ENCODE measurements at places on chromosomes 3 and 15.

DNA sequence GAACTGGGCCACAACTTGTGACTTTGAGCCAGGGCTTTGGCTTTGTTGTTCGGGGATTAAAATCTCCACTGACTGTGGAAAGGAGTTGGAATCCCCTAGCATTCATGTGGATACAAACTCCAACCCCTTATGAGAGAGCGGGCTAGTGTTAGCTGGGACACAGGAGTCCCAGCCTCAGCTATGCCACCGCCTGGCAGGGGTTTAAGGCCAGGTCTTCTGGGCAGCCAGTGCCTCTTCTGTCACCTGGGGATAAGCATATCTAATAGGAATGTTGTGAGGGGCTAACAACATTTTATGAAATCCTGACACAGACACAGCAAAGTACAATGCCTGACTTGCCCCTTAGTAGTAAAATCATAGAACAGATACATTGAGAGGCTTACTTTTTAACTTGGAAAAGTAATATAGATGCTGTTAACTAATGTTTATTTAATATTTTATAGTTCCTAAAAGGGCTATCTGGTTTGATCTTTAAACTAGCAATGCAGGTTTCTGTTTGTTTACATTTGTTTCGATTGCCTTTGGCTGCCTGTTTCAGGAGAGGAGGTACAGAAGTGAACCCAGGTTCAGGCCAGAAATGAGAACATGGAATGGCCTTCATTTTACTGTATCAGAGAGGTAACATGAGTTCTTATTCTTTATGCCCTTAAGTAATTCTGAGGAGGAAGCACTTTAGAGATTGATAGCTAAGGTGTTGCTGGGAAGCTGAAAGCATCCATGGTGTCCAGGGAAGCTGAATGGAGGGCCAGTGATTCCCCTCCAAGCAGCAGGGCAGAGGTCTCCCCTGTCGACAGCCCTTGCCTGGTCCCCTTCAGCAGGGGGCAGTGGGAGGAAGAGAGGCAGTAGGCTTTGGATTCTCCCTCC lies 8.7 kb downstream of the GPR160 start:
- no peak for DNase-seq

DNA sequence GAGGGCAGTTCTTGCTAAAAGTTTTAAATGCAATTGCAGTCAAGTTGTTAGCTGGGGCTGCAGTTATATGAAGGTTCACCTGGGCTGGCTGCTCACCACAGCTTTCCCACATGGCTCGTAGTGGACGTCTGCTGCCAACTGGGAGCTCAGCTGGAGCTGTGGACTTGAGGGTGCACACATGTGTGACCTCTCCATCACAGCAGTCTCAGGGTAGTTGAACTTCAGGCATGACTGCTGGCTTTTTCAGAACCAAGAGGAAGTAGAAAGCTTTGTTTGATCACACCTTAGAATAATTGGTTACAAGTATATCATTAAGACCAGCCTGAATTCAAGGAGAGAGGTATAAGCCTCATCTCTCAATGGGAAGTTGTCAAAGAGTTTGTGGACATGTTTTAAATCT lies 74.1 kb downstream of the CHL1 start:
- no peak for DNase-seq

DNA sequence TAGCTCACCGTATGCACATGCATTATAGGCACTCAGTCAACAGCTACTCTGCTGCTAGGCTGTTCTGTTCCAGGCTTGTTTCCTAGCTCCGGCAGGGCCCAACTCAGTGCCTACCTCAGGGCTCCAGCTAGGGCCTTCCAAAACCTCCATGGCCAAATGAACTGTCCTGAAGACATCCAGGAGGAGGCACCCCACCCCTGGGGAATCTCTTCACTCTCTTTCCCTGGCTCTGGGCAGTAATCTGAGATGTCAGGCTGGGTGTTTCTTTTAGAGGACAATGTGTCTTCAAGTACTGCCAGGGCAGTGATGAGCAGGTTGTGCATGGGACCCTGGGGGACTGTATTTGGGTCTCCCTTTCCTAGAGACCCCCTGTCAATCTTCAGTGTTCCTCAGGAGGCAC lies 38.3 kb upstream of the TPM1 start:
- DNase-seq: no peak

DNA sequence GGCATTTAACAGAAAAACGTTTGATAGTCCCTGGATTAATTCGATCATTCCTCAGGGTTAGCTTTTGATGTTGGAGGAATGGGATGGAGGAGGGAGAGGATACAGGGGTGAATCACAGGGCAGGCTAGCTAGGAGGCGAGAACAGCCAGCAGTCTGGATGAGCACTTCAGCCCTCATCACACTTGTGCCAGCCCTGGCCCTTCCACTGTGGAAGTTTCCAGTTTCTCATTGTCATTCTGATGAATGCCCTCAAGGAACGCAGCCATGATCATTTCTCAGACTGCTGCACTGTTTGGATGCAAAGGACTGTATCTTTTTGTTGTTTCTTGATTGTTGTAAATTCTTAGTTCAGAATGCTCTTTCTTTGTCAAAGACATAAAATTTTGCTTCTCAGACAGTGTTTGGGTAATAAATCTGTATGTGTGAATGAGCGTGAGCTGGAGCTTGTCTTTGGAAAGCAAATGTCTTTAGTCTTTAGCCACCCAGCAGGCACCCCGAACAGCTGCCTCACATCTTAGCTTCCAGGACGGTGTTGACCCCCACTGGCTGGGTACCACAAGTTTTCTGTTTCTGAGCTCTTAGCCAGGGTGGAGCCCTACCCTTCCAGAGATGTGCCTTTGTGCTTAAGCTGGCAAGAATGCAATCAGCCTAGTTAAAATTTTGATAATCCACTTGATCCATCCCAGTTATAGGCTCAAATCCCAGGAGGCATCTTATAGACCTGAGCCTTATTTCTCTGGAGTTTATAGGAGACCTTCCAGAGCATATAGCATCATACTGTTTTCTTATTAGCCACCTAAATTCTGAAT lies 121.1 kb downstream of the PDCD6IP start:
- no peak for DNase-seq

DNA sequence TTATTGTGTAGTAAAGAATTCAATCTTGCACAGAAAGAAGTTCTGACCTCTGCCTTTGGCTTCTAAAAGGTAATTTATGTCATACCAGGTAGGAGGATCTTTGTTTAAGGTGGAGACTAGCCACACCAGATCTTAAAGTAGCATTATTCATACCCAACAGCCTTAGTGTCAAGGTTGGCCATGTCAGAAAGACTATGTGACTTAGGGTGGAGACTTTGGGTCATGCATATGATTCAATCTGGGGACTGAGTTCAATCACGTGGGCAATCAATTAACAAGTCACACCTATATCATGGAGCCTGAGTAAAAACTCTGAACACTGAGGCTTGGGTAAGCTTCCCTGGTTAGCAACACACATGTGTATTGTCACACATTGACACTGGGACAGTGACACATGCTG lies 28.5 kb upstream of the ENTPD3 start:
- no peak for DNase-seq

- DNase-seq: no peak
Measured at GRCh38 chr15:68014219-68014618, 39.9 kb upstream of the PIAS1 start.

- DNase-seq: no peak
Measured at GRCh38 chr15:85314633-85315032, 65.8 kb upstream of the AKAP13 start.

DNA sequence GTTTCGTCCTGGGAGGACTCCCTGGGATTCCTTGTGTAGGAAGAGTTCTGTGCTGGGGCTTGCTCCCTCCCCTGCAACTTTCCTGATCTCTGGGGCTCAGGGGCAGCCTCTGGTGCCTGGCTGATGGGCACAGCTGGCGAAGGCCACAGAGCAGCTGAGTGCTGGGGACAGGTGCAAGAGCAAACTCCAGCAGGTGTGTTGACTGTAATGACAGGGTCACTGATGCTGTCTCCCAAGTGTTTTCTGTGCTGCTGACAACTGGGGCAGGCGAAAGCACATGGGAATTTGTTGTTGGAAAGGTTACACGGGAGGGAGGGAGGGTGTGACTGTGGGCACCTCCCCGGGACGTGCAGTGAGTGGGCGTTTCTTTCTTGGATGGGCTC lies 21.6 kb downstream of the CPN2 start:
- DNase-seq: no peak

DNA sequence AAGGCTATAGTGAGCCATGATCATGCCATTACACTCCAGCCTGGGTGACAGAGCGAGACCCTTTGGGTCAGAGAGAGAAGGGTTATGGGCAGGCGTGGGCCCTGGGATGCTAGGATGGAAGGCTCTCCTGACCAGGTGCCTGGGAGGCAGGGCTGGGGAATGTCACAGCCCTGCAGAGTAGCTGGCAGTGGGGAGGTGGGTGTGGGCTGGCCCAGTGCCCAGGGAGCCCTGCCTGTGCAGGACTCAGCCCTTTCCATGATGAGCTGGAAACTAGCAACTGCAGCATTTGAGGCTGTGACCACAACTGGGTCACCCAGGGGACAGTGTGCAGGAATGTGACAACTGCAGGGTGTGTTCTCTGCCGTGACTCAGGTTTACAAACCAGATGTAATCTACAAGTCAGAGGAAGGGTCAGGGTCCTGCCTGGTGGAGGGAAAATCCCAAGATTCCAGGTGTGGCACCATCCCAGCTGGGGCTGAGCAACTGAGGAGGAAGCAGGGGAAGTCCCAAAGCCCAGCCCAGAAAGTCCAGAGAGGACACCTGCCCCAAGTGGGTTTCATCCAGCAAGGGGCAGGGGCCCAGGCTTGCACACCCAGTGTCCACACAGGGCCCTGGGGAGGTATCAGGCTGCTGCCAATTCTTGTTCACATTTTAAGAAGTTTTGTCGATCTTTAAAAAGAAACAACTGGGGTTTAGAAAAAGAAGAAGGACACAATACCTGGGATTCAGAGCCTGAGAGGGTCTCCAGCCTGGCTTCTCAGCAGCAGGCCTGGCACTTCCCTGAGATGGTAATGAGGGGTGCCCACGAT lies 45.5 kb downstream of the SLC28A1 start:
- DNase-seq: no peak

DNA sequence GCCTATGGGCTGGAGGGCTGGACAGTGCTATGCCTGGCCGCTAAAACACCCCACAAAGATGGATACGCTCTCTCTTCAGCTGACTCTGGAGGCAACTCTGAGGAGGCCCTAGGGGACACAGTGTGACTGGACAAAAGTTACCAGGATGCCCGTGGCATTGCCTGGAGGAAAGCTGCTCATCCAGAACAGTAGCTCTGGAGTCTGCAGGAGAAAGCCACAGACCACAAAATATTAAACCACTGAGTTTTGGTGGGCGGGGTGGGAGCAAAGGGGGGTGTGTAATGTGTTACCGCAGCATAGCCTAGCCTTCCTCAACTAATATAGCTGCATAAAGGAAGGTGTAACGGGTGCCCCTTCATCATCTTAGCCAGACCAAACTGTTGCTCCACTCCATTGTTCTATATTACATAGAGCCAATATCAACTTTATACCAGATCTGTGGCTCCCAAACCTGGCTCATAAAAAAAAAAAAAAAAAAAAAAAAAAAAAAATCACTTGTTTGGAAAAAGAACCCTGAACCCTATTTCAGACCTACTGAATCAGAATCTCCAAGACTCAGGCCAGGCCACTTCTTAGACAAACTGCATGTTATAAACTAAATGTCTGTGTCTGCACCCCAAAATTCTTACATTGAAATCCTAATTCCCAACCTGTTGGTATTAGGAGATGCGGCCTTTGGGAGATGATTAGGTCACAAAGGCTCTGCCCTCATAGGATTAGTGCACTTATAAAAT lies 132.6 kb downstream of the TNIK start:
- no peak for DNase-seq
